ENCODE measurements at places on chromosomes 5 and 9.

- DNase-seq, result no peak
Observed at GRCh38 chr9:109802491-109802890, 22.5 kb downstream of the PALM2AKAP2 start.

- peak; percentile 61 for DNase-seq
Observed at GRCh38 chr5:72841756-72842535, 25.5 kb downstream of the TNPO1 start.

- peak; percentile 27 for DNase-seq
Observed at GRCh38 chr9:123834218-123834888, 95.6 kb downstream of the DENND1A start.

GRCh38 chr9:116737152-116737546 lies 50.0 kb downstream of the TRIM32 start:
- peak; percentile 72 for DNase-seq

GRCh38 chr9:135920973-135921585 lies 13.7 kb upstream of the CAMSAP1 start:
- no peak for DNase-seq

DNA sequence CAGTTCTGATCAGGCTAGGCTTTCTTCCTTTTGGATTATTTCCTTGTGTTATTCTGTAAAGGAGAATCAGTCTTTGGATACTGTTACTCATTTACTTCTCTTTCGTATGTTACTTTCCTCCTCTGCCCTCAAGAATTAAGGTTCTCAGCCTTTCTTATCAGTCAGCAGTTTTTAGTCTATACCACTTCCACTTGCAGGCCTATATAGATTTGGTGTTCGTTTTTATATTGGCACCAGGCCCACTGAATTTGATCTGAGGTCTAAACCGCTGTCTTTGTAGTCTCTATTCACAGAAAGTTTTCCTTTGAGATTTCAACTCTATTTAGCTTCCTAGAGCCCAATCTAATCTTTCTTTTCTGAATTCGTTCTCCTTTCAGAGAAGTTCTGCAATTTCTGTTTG lies 62.8 kb downstream of the ERBIN start:
- no peak for DNase-seq

DNA sequence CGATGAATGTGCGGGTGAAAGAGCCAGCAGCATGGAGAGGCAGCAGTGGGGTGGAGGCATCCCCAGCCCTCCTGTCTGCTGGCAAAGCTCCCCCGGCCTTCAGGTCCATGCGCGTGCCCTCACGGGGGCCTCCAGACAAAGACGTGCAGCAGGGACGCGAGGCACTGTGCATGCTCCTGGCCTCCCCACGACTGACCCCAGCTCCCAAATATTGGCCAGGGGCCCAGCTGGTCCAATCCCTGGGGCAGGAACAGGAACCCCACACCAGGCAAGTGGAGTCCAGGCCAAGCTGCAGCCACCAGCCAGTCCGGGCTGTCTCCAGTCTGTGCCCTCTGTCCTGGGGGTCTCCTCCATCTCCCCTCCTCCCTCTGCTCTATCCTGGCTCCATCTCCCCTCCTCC lies 33.5 kb upstream of the LRRC14B start:
- DNase-seq, result no peak

GRCh38 chr9:79300068-79300467 lies 271.7 kb upstream of the TLE4 start:
- DNase-seq, result no peak

DNA sequence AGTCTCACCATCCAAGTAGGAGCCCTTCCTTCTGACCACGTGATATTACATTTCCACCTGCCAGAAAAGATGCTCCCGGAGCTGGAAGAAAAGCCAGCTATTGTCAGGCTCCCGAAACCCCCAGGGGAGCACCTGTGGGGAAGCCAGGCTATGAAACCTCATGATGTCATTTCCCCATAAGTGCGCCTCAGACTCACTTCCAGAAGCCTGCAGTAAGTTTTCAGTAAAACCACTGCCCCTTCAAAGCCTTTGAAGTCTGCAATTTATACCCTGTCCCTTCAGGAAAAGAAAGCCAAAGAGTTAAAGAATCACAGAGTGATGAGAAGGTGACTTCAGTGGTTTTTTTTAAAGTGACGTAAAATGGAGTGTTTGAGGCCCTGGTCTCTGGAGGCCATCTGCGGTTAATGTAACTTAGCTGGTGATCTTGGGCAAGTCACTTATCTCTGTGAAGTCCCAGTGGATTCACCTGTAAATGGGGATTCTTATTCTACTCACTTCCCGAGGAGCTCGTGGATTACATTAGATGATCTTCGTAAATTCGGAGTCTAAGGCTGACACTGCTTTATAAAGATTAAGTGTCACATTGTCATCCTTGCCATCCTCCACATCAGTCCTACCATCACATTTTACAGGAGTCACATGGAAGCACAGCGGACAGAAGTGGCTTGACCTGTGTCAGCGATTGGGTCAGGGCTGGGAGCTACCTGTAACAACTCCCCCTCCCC lies 2.6 kb upstream of the SEMA6A start:
- DNase-seq, result no peak

- peak; percentile 34 for DNase-seq
Observed at GRCh38 chr5:127441799-127442484, 75.5 kb upstream of the PRRC1 start.

DNA sequence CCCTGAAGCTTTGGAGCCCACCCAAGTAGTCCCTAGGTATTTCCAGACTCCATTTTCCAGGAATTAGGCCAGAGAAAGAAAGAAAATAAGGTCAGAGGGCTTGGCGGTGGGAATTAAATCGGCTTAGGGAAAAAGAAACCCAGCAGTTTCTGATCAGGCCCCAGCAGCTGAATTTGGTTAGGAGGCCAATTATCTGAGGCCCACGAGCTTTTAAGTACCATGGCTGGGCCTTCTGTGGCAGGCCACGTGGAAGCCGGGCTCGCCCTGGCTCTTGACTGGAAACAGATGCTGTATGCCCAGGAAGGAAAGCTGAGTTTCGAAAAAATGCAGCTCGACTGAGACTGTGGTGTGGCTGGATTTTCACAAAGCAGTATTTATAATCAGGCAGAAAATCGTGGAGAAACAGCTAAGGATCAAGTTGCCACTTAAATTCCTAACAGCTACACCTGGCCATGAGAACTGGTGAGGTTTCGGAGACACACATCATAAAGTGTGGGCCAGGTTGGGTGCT lies 75.1 kb upstream of the PANK3 start:
- no peak for DNase-seq

- no peak for DNase-seq
Observed at GRCh38 chr9:72656021-72656420, 134.6 kb downstream of the TMC1 start.

DNA sequence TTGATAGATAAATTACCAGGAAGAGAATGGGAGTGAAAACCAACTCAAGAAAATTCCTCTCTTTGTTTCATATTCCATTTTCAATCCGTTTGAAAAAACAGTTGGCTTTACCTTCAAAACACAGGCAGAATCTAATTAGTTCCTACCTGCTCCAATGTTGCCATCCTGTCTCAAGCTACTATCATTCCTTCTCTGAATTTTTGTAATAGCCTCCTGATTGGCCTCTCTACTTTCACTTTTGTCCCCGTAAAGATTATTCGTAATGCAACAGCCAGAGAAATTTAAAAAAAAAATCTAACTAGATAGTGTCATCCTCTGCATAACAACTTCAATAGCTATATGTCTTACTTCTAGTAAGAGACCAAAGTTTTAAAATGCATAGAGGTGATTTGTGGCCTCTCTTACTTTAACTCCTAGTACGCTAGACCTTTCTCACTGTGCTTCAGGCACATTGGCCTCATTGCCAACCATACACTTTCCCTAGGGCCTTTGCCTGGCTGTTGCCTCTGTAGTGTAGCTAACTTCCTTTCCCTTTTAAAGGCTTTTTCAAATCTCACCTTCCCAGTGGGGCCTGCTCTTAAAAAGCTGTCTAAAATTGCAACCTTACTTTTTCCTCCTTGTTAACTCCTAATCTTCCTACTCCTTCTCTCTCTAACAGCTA lies 311.3 kb upstream of the GRIN3A start:
- no peak for DNase-seq

- peak; percentile 48 for DNase-seq
Observed at GRCh38 chr5:86971034-86971571, 296.6 kb upstream of the RASA1 start.

GRCh38 chr9:94140418-94140780 lies 56.1 kb downstream of the PTPDC1 start:
- DNase-seq, result no peak

GRCh38 chr5:40021007-40021406 lies 596.2 kb upstream of the DAB2 start:
- no peak for DNase-seq

GRCh38 chr9:7342229-7342628 lies 457.3 kb downstream of the DMAC1 start:
- no peak for DNase-seq

- no peak for DNase-seq
Observed at GRCh38 chr5:37979559-37979958, 139.7 kb upstream of the GDNF start.

DNA sequence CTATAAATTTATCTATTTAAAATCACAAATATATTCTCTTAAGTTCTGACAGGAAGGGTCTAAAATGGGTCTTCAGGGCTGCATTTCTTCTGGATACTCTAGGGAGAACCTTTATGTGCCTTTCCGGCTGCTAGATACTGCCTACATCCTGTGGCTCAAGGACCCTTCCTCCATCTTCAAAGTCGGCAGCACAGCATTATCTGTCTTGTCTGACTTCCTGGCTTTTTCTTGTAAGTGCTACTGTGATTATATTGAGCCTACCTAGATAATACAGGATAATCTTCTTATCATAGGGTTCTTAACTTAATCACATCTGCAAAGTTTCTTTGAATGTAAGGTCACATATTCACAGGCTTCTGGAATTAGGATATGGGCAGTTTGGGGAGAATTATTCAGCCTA lies 943.8 kb upstream of the TYRP1 start:
- DNase-seq, result no peak

- DNase-seq, result no peak
Observed at GRCh38 chr5:169286572-169287300, 14.2 kb downstream of the SLIT3 start.

DNA sequence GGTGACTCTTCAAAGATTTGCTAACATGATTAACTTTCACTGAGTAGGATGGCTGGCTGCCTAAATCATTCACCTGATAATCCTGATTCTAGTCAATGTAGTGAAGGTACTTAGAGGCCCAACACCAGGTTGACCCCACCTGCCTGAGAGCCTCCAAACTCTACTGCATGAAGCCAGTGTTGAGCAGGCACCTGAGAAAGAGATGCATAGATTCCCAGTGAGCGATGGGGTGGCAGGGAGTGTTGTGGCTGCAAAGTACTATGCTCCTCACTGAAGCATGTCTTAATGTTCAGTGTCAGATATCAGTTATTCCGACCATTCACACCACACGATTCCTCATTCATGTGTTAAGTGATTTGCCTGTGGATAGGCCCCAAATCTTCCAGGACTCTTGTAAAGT lies 804.4 kb downstream of the TLE4 start:
- no peak for DNase-seq

GRCh38 chr9:87673446-87674120 lies 52.3 kb upstream of the CTSL start:
- DNase-seq, result no peak

DNA sequence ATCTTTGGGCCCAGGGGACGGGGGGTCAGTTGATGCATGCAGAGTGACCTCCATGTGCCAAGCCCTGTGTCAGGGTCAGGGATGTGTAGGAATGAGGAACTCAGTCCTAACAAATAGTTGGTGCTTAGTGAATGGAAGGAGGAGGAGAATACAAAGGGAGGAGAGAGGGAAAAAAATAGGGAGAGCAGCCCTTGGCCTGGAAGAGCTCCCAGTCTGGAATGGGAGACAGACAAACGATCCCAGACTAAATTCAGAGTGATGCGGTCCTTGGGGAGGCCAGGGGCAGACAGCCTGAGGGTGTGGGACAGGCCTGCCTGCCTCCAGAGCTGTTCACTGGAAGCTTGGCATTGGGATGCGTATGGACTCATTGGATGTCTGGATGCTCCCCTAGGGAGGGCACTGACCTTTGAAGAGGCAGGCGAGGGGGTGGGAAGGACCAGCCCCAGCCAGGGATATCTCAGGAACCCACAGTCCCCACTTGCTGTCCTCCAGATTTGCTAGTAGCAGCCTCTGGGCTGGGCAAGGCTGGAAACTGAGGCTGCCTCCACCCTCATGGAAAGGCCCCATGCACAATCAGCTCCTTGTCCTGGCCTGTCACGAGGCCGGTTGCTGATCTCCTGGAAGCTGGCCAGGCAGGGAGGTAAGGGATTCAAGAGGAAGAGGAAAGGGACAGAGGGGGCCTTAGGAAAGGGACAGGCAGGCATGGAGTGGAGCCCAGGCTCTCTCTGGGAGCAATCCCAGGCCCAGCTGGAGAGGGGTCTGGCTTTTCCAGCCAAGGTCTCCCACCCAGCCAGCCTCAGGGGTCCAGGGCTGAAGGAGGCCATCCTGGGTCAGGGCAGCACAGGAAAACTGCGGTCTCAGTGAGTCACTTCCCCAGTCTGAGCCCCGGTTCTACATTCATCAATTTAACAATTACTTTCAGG lies 69.0 kb upstream of the GGTA1 start:
- peak; percentile 46 for DNase-seq

DNA sequence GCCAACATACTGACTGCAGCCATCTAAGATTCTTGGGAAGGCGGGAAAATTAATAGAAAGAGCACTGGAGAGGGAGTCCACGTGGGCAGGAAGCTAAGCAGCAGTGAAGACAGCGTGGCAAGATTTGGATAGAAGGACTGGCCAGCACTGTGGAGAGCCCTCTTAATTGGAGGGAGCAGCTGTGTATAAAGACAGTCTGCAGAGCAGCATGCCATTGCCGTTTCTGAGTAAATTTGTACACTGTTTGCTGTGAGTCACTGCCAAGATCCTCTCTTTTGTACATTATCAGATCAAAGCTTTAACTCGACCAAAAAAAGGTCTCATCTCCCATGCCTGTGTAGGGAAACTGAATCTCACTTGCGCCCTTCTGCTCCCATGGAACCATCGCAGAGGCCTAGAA lies 45.3 kb downstream of the INSYN2B start:
- DNase-seq, result peak; percentile 12

- no peak for DNase-seq
Observed at GRCh38 chr5:154729613-154730012, 25.6 kb upstream of the LARP1 start.

DNA sequence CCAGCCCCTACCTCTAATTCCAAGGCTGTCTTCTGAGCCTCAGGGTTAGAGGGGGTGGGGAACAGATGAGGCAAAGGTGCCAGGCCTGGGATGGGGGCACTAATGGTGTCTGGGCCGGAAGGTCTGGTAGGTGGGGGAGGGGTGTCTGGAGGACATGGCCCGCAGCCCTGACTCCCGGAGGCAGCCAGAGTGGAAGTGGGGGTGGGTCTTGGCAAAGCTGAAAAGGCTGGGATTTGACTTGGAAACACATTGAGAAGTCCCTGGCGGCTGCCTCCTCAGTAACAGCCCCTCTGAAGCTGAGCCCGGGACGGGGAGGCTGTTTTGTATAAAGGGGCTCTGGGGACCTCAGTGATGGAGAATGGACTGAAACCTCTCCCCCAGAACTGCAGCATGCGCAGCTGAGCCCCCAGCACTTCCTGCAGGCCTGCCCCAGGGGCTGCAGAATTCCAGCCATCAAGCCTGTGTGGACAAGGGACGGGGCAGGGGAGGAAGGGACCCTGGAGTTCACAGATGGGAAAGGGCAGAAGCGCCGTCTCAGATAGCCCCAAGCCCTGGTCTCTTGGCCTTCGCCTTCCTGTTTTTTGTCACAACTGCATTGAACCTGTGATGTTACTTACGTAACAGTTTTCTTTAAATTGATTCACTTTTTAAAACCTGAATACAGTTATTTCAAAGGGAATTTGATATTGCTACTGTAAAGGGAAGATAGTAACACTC lies 49.3 kb upstream of the SYNPO start:
- no peak for DNase-seq

GRCh38 chr9:116767219-116767618 lies 80.1 kb downstream of the TRIM32 start:
- DNase-seq, result no peak

- no peak for DNase-seq
Observed at GRCh38 chr9:76103531-76104315, 213.2 kb downstream of the PCSK5 start.

- DNase-seq, result no peak
Observed at GRCh38 chr9:128762671-128763449, 8.9 kb downstream of the ZER1 start.

Data from EL (cell line).